ENCODE measurements at places on chromosomes 5 and 9. TPM values are rescaled to one million over a fixed set of nuclear protein-coding genes. Genes with fewer than 3 reads are reported as not detected.

Gene ZNF454
- polyA plus RNA-seq, result 0.08 TPM

Gene PDE8B
- polyA plus RNA-seq, result not detected

Gene ANKRD34B
- polyA plus RNA-seq, result not detected

Gene CYLC2
- not detected for polyA plus RNA-seq

Gene TRIM41
- polyA plus RNA-seq, result 14.1 TPM

Gene ARSI
- polyA plus RNA-seq, result 1.7 TPM

Gene SVEP1
- 0.09 TPM for polyA plus RNA-seq

Gene PROP1
- polyA plus RNA-seq, result not detected

Gene SYNPO
- polyA plus RNA-seq, result 10.7 TPM

Gene DNLZ
- polyA plus RNA-seq, result 6.7 TPM

GRCh38 chr9:81976351-81976750, 12.2 kb upstream of the SPATA31D1 start:
- no peak overlapping the region for H3K4me3 ChIP-seq
- H3K36me3 ChIP-seq, result no peaks in the 10 kb centered on the region
- H3K27ac ChIP-seq, result no peak overlapping the region
- no peak for DNase-seq
- no peaks in the 10 kb centered on the region for H3K27me3 ChIP-seq

GRCh38 chr9:87653941-87654340, 72.0 kb upstream of the CTSL start:
- H3K27me3 ChIP-seq, result no peaks in the 10 kb centered on the region
- no peak overlapping the region for H3K27ac ChIP-seq
- no peak for DNase-seq
- H3K4me1 ChIP-seq, result no peaks in the 10 kb centered on the region

- H3K4me1 ChIP-seq, result peaks cover 18% of the 10 kb centered on the region
- no peak overlapping the region for H3K27ac ChIP-seq
- H3K4me3 ChIP-seq, result no peak overlapping the region
- H3K27me3 ChIP-seq, result peaks cover 37% of the 10 kb centered on the region
- no peak for DNase-seq
These were observed 102.5 kb upstream of the FCN2 start for GRCh38 chr9:134778156-134778555.

- peak; percentile 68 for DNase-seq
- H3K36me3 ChIP-seq, result no peaks in the 10 kb centered on the region
- no peaks in the 10 kb centered on the region for H3K27me3 ChIP-seq
- H3K4me1 ChIP-seq, result peaks cover 13% of the 10 kb centered on the region
- H3K4me3 ChIP-seq, result no peak overlapping the region
- peak overlapping the region; percentile 23 for H3K27ac ChIP-seq
These were observed 194.8 kb upstream of the SLC30A5 start for GRCh38 chr5:68898951-68899471.

DNA sequence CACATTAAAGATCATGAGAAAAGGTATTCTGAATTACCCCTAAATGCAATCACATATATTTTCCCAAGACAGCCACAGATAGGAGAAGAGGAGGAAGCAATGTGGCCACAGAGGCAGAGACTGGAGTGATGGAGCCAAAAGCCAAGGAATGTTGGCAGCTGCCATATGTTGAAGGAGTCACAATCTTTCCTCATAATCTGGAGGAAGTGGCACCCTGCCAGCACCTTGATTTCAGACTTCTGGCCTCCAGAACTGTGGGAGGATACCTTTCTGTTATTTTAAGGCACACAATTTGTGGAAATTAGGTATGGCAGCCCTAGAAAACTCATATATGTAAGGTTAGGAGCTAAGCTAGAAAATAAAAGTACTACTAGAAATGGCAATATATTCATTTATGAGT, 139.9 kb upstream of the GAS1 start:
- H3K4me1 ChIP-seq, result no peaks in the 10 kb centered on the region
- H3K27ac ChIP-seq, result no peak overlapping the region
- no peaks in the 10 kb centered on the region for H3K27me3 ChIP-seq
- DNase-seq, result no peak
- no peak overlapping the region for H3K4me3 ChIP-seq

DNA sequence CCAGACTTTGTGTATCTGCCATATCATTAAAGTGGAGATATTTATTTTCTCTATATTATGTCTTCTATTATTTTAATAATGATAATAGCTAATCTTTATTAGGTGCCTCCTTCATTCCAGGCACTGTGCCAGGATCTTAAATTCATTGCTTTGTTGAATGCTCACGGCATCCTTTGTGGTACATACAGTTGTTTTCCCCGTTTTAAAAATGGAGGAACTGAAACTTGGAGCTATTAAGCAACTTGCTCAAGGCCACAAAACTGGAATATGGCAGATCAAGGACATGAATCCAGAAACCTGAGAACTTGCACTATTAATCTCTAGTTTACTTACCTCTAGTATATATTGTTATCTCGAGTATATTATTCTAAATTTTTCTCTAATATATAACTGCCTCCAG, 41.5 kb upstream of the PPP3R2 start:
- DNase-seq, result no peak
- H3K36me3 ChIP-seq, result no peaks in the 10 kb centered on the region
- no peak overlapping the region for H3K4me3 ChIP-seq
- H3K27ac ChIP-seq, result no peak overlapping the region

GRCh38 chr5:112687306-112687705, 50.4 kb upstream of the APC start:
- H3K4me1 ChIP-seq, result peaks cover 4% of the 10 kb centered on the region
- no peaks in the 10 kb centered on the region for H3K27me3 ChIP-seq
- no peak overlapping the region for H3K27ac ChIP-seq

DNA sequence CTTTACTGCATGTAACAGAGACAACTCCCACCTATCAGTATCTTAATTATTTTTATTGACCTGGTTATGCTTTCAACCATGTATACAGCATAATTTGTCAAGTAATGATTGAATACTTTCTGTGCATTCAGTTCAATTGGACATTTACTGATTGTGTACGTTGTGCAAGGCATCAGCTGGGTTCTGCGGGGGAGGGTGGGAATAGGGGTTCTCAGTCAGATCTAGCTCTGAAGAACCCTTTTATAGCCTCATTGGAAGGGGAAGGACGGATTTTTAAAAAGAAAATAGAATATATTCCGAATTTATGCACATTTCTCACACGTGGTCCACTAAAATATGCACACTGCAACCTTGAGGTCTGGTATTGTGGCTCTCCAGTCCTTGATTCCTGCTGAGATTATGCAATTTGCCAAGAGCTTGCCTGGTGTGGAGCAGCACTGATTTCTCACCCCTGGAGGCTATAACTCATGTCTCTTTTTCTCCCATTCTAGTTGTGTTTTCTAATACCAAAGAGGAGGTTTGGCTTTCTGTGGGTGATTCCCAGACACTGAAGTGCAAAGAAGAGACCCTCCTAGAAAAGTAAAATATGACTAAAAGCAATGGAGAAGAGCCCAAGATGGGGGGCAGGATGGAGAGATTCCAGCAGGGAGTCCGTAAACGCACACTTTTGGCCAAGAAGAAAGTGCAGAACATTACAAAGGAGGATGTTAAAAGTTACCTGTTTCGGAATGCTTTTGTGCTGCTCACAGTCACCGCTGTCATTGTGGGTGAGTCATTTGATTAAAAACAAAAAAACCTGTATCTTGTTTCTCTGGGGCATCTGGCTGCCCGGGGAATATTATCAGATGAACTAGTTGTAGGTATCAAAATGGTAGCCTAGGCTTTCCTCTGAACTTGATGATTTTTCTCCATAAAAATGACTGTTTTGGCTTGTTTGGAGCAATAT, 1.7 kb downstream of the SLC1A3 start:
- no peaks in the 10 kb centered on the region for H3K27me3 ChIP-seq
- peaks cover 7% of the 10 kb centered on the region for H3K36me3 ChIP-seq
- peaks cover 17% of the 10 kb centered on the region for H3K4me1 ChIP-seq
- DNase-seq, result no peak
- H3K27ac ChIP-seq, result peak overlapping the region; percentile 87

- no peak for DNase-seq
- peaks cover 17% of the 10 kb centered on the region for H3K36me3 ChIP-seq
- peaks cover 20% of the 10 kb centered on the region for H3K4me1 ChIP-seq
- H3K27ac ChIP-seq, result no peak overlapping the region
- no peak overlapping the region for H3K4me3 ChIP-seq
These were observed 36.2 kb downstream of the OTULIN start for GRCh38 chr5:14700478-14701436.

- DNase-seq, result no peak
- H3K27me3 ChIP-seq, result no peaks in the 10 kb centered on the region
- H3K4me1 ChIP-seq, result peaks cover 30% of the 10 kb centered on the region
These were observed 381.8 kb downstream of the ADGRV1 start for GRCh38 chr5:90940227-90940995.

GRCh38 chr9:130565792-130566191, 13.6 kb upstream of the FUBP3 start:
- no peak for DNase-seq
- no peaks in the 10 kb centered on the region for H3K36me3 ChIP-seq
- no peaks in the 10 kb centered on the region for H3K27me3 ChIP-seq
- no peak overlapping the region for H3K27ac ChIP-seq

DNA sequence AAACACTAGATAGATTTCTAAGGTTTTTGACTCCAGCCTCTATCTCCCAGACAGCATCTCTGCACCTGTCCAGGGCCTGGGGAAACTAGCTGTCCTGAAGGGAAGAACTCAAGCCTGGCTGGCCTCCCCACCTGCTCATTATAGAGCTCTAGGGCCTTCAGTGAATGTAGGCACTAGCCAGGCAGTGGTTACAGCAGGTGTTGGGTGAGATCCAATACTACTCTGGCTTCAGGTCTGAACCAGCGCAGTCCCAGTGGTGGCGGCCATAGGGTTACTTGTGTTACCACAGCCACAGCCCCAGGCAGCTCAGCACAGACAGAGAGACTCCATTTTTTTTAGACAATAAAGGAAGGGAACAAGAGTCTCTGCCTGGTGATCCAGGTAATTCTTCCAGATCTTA, 449.2 kb downstream of the IRX1 start:
- DNase-seq, result no peak
- no peaks in the 10 kb centered on the region for H3K4me1 ChIP-seq
- H3K27me3 ChIP-seq, result no peaks in the 10 kb centered on the region
- no peaks in the 10 kb centered on the region for H3K36me3 ChIP-seq

DNA sequence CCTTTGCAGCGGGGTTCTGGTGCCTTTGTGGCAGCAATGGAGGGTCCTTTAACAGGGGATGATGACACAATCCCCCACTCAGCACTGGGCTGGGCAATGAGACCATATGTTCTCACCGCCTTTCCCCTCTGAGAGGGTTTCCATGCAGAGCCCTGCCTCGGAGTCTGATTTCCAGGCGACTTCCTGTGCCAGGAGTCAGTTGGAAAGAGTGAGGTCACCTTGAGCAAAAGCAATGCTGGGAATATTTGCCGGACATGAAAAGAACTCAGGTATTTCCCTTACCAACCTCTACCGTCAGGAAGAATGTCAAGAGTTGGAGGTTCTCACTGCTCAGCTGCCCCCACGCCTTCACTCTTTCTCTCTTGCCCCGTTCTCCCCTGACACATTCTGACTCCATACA, 284.2 kb upstream of the IRX1 start:
- H3K4me3 ChIP-seq, result peak overlapping the region; percentile 53
- H3K4me1 ChIP-seq, result peaks cover 41% of the 10 kb centered on the region
- no peaks in the 10 kb centered on the region for H3K36me3 ChIP-seq

DNA sequence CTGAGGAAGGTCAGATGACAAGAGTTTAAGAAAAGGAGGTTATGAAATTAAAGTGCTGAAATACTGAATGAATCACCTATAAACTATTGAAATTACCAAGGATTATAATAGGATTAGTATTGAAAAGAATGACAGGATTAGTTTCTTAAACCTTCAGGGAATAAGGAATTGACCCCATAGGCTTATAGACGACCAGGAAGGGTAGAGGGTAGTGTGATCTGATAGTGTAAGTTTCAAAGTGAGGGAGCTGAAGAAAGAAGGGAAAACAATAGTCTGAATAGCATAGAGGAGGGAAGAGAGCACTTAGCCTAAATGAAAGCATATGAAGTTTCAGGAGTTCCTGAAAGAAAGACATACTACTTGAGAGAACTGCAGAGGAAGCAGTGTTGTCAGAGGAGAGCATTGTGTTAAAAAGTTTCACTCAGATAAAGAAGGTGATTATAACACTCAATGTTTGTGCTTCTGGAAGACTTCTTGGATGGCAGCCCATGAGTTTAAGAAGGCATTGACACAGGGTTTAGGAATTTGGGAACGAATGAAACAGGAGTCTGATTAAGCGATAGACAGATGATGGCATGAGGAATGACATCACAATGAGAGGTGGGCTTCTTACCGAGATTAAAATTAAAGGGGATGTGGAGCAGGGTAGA, 557.9 kb upstream of the GRAMD2B start:
- no peak overlapping the region for H3K27ac ChIP-seq
- H3K4me1 ChIP-seq, result peaks cover 8% of the 10 kb centered on the region
- no peak overlapping the region for H3K4me3 ChIP-seq
- H3K36me3 ChIP-seq, result no peaks in the 10 kb centered on the region

DNA sequence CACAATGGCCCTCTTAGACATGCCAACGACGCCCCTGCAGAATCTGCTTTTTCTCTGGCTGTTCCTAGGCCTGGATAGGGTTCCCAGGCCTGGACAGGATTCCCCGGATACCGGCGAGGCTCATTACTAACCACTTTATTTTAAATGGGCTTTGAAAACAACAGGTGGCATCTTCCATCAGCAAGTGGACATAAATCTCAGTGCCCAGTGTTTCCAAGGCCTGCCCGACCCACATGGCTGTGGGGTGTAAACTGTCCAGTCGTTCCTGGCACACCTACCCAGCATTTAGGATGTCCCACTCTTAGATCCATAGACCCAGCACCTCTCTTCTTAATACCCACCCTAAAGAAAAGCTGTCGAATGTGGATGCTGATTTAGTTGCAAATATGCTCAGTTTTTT, 896 bp downstream of the CMBL start:
- no peak overlapping the region for H3K27ac ChIP-seq
- H3K4me1 ChIP-seq, result peaks cover 39% of the 10 kb centered on the region
- DNase-seq, result no peak
- H3K27me3 ChIP-seq, result no peaks in the 10 kb centered on the region
- no peaks in the 10 kb centered on the region for H3K36me3 ChIP-seq
- H3K4me3 ChIP-seq, result peak overlapping the region; percentile 72

Data from keratinocyte (primary cell).